Activated CD4-positive, alpha-beta T cell treated with anti-CD3 and anti-CD28 coated beads for 36 hours (primary cell): ENCODE measurements at places on chromosomes 5 and 9. TPM values are rescaled to one million over a fixed set of nuclear protein-coding genes. Genes with fewer than 3 reads are reported as not detected.
A peak's percentile ranks its signal among the peaks of the same experiment; 100 is the strongest.

DNA sequence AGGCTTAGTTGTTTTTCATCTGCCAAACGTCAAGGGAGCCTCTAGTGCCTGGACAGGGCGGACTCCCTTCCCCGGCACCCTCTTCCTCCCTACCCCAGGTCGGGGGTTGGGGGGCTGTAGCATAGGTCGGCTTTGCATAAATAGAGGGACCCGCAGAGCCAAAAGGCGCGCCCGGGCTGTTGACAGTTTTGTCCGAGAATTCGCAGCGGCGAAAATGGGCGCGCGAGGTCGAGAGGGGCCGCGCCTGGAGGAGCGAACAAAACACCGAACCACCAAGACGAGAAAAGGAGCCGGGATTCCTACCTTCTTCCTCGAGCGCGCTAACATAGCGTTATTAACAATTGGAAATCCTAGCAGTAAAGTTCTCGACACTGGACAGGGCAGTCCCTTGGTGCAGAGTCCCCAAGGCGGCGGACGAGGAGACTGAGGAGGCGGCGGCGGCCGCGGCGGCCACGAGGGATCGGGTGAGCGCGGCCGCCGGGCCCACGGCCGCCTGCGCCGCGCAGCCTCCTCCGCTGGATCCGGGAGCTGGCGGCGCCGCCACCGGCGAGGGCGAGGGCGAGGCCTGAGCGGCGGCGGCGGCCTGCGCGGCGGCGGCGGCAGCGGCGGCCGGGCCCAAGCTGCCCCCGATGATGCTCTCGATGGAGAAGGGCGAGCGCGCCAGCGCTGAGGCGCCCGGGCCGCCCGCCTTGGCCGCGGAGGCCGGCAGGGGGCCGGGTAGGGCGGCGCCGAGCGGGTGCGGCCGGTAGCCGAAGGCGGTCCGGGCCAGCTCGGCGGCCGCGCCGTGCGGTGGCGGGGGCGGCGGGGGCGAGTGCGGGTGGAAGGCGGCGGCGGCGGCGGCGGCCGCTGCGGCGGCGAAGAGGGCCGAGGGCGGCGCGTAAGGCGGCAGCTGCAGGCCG, 1.7 kb downstream of the FOXD1 start:
- DNase-seq = peak; percentile 23

DNA sequence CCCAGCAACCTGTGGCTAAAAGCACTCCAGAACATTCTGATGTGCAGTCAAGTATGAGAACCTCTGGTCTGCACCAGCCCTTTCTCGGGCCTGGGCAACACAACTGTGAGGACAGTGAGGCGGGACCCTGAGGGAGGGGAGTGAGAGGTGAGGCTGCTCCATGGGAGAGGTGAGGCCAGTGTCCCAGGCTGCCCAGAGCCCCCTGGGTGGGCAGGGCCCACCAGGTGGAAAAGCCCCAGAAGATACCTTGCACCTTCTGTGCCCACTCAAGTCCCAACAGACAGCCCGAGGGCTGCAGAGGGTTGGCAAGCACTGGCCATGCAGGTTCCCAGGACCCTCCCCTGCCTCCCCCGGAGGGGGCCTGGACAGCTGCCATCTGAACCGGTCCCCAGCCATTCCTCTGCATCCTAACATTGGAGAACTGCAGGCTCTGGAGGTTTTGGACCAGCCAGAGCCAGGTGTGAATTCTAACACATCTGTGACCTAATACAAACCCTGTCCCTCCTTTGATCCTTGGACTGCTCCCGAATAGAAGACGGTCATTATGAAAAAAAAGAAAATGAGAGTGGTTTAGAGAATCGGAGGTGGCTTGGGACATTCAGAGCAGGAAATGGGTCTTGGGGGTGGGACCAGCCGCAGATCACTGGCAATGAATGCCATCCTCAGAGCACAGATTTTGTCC, 57.0 kb downstream of the DUSP1 start:
- DNase-seq = no peak

The NIM1K gene
- total RNA-seq = 2.1 TPM

DNA sequence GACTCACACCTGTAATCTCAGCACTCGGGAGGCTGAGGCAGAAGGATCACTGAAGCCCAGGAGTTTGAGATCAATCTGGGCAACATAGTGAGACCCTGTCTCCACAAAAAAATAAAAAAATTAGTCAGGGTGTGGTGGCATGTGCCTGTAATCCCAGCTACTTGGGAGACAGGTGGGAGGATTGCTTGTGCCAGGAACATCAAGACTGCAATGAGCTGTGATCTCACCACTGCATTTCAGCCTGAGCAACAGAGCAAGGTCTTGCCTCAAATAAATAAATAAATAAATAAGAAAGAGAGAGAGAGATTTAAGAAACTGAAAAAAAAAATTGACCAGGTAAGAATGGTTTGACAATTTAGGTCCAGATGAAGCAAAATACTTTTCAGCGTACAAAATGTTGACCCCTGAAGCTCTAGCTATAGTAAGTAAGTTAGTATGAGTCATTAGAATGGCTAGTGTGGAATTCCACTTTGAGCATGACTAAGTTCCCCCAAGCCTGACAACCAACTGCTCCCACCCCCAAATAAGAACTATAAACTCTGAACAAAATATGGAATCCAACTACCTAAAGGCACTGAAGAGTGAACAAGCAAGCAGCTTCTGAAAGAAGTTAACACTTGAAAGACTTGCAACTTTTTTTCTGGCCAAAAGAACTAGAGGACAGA, 217.8 kb upstream of the TLE4 start:
- no peak for DNase-seq

DNA sequence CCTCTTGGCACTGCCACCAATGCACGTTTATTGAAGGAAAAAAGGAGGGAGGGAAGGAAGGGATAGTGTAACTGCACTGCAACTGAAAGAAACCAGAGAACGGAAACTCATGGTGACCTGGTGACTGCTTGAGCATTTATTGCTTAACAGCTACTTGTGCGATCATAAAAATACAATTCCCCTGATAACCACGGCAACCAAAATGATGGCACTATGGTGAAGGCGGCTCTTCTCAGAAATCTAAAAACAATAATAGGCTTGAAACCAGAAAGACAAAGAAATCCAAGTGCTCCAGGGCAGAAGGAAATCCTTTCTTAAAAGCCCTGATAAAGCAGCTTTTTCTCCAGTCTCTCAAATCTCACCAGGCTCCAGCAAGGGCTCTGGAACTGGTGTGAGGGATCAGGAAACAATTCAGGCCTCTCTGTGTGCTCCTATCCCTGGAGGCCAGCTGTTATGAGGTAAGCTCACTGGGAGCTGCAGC, 1.9 kb downstream of the FBXO10 start:
- no peak for DNase-seq

GRCh38 chr5:113632996-113633395, 119.5 kb downstream of the YTHDC2 start:
- no peak for DNase-seq

DNA sequence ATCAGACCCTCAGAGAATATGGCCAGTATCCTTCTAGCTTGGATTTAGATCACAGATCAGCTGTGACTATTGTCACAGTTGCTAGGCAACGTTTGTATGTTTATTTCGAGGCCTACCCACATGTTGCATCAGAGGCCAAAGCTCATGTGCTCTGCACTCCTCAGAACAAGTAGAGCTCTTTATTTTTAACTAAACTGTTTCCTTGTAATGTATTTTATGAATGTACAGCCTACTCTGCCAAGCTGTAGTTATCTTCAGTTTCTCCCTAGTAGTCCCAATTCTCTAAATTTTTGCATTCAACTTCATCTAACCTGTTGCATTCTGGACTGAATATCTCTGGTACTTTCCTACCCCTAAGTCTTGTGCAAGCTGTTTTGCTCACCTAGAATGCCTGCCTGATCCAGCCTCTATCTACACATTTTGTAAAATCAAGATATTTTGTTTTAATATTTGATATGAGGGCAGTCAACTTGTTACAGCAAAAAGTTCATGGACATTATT, 52.8 kb downstream of the CAST start:
- peak; percentile 53 for DNase-seq

DNA sequence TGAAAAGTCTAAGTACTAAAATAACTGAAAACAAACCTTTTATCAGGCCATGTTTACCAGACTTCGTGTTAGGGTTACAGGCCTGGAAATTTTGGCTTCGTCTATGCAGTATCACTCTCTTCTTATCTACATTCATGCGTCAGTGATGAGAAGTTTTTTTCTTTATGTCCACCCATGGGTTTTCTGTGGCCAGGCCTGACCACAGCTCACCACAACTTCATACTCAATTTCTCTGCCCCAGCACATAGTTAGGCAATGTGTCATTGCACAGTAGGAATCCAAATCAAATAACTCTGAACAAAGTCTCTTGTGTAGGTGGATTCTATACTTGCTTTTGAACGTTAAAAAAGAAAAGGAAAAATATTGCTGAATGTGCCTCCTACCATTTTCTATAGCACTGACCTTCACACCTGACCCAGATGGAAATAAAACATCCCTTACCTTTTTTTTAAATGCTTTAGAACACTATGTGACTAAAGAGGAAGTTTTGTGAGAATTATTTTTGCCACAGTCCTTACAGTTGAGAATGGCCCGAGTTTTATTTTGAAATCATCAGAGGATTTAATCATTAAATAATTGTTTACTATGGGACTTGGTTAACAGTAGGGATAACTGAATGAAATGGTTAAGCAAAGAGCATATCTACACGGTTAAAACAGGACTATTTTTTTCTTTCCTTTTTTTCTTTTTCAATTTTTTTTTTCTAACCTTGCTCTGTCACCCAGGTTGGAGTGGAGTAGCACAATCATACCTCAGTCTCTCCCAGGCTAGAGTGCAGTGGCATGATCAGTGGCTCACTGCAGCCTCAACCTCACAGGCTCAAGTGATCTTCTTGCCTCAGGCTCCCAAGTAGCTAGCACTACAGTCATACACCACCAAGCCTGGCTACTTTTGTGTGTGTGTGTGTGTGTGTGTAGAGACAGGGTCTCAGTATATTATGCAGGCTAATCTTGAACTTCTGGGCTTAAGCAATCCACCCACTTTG, 1247.0 kb upstream of the ACO1 start:
- DNase-seq = no peak

- no peak for DNase-seq
Observed at GRCh38 chr5:96626956-96627355, 35.2 kb upstream of the CAST start.

The CAMK2A gene
- not detected for total RNA-seq
